NK-92 treated with Interleukin-12 subunit alpha and Interleukin-12 subunit beta, amount 100 ng/mL, for 24 hours (cell line): ENCODE measurements at places on chromosomes 7 and 10.

DNA sequence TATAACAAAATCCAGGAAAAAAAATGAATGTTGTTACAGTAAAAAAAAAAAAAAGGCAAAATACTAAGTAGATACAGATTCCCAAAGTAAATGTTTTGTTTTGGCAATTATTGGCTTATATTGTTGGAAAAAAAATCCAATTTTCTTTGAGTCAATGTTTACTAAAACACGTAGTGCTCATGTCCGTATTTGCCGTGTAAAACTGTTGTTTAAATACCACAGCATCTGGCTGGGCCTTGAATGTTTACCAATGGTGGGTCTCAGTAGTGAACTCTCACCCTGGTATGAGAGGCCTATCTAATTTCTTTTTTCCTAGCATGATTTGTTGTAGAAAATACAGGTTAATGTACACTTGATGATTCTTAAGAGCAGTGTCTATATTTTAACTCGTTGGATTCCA, 41.4 kb upstream of the SLC26A5 start:
- DNase-seq, result no peak

GRCh38 chr7:26493737-26494428, 202.2 kb downstream of the SNX10 start:
- DNase-seq, result no peak

DNA sequence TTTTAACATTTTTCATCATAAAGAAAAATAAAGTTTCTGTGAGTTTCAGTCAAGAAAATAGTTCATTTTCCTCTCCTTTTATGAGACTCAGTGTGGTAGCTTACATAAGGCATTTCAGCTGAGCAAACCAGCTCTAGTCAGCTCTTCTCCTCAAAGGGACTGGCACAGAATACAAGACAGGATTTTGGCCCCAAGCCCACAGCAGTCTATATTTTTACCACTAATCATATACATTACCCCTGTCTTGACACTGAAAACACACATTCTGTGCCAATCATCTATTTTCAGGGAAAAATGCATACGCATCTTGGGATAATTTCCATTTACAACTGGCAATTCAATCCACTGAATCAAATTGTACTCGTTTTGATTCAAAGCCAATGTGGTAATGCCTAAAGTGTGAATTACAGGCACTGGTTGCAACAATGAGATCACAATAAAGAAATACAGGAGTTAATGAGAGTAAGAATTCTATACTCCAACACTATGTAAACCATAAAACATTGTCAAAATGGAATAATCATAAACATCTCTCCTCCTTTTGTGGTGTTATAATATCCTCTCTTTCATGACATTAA, 186.4 kb downstream of the CACNA2D1 start:
- DNase-seq, result no peak

DNA sequence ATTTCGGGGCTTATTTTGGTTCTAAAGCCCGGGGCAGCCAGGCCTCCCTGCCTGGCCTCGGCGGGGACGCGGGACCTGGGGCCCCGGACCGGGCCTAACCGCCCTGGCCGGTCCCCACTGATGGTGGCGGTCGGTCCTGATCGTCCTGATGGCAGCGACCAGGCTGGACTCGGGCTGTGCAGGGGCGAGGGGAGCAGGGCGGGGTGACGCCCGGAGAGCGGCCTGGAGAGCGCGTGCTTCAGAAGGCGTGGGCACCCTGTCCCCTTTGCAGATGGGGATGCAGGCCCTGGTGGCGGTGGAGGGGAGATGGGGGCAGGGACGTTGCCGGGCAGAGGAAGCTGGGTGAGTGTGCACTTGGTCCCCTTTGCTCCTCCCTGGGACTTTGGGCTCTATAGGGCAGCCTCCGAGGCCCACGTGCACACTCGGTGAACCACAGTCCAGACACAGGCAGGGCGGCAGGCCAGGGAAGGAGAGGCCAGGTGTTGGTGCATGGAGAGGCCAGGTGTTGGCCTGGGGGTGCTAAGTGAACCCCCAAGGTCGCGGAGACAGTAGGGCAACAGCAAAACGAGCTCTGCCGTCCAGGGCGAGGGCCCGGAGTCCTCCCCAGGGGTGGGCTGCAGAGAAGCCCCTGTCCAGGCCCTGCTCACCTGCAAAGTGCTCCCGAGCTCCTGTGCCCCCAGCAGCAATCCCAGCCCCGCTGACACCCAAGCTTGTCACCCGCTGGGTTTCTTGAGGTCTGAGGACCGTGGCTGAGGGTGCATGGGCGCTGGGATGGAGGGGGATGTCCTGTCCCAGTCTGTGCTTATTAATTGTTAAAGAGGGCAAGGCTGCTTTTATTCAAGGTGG, 42.4 kb upstream of the FAM20C start:
- DNase-seq, result no peak

DNA sequence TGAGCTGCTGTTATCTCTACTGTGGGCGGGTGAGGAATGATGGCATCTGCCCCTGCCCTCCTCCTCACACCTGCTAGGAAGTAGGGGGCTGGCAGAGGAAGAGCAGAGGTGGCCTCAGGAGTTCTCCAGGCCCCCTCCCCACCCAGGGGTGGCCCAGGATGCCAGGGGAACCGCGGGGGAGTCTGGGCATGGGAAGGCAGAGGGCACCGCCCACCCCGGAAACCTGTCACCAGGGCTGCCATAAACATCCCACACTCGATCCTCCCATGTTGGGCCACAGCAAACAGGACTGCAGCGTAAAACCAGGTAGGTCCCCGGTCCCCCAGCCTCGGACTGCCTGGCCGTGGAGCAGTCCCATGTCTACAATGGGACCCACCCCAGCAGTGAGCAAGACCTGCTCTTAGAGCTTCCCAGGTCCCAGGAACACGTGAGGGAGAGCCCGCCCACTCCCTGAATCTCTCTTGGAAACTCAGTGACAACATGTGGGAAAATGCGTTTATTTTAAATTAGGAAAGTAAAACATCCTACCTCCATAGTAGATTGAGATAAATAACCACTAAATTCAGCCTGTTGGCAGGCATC, 23.4 kb downstream of the EBF3 start:
- no peak for DNase-seq

GRCh38 chr10:90614631-90615030, 243.2 kb downstream of the HTR7 start:
- no peak for DNase-seq

DNA sequence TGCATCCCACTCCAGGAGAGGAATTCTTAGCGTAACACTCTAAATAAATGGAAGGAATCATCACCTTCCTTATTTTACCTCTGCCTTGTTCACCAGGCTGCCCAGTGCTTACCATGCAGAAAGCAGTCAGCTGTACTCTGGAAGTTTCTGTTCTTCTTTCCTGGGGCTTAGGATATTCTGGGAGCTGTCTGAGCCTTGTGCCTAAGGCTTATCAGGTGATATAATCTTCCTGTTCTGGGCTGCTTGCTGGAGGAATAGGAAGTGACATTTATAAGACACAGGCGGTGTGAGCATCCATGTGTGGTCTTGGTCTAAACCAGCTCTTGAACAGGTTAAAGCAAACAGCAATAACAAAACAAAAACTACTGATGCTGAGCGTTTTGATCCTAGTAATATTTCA, 13.5 kb downstream of the KCTD7 start:
- no peak for DNase-seq

- DNase-seq, result no peak
Measured at GRCh38 chr7:17520941-17521340, 222.5 kb downstream of the AHR start.

GRCh38 chr10:104406715-104407650, 53.4 kb downstream of the CFAP58 start:
- no peak for DNase-seq

GRCh38 chr10:3554121-3554522, 230.9 kb downstream of the KLF6 start:
- no peak for DNase-seq

- no peak for DNase-seq
Measured at GRCh38 chr10:79387974-79388850, 40.9 kb downstream of the PPIF start.

DNA sequence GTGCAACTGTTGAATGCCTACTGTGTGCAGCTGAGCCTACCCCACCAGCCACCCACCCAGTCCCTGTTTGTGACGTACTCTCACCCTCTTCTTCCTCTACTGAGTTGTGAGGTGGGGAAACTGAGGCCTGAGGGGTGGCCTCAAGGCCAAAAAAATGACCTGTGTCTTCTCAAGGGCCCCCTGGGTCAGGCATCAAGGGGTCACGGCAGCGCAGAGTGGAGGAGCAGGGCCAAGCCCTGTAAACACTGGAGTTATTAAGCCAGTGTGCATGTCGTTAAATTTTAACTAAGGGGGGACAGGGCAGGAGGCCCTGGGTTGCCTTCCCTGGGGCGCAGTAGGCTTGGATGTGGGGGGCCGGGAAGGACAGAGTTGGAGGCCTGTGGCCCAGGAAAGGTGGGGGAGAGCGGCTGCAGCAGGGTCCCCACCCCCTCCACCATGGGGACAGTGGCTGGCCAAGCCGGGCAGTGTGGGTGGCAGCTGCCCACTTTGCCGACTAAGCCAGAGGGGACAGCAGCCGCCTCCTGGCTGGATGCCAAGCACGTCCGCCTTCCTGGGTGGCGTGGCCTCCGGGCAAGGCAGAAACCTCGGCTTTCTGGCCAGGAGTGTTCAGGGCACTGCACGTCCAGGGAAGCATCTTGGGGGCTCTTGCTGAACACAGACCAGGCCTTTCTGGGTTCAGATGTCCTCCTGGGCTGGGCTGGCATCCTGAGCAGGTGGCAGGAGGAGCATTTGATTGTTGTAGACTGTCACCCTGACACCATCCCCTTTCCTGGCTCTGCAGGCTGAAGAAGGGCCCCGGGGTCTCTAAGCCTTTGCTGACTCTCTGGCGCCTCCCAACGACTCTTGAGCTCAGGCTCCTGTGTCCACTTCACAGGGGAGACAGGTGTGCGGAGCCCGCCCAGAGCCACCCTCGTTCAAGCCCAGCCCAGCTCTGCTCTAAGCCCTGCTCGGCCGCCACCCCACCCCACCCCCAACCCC, 1.9 kb downstream of the SLC29A4 start:
- no peak for DNase-seq

DNA sequence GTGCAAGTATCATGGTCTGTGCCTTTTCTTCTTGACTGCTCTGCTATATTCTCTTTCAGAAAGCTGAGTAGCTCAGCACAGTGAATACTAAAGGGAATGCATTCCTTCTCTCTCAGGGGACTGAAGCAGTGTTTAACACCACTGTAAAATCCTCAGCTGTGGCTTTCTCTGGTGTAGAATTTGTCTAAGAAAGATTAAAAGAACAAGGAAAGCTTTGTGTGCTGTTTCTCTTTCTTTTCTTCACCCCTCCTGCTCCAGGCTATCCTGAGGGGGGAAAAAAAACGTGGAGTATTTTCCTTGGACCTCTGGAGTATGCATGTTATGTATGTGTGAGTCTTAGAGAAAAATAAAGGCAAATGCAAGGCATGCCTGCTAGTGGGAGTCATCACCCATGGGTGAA, 383.9 kb downstream of the AUTS2 start:
- no peak for DNase-seq

DNA sequence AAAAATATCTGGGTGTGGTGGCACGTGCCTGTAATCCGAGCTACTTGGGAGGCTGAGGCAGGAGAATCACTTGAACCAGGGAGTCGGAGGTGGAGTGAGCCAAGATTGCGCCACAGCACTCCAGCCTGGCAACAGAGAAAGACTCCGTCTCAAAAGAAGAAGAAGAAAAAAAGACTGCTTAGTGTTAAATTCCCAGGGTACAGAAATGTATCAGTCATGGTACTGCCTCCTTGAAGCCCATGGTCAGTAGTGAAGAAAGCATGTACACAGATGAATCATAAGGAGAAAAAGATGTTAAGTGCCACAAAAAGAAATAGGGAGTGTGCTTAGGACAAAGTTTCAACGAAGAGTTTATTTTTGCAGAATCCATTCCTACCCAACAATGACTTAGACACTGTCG, 62.5 kb upstream of the KMT2E start:
- DNase-seq, result no peak
